GM13976 (cell line): ENCODE measurements at places on chromosomes 3 and 15.

DNA sequence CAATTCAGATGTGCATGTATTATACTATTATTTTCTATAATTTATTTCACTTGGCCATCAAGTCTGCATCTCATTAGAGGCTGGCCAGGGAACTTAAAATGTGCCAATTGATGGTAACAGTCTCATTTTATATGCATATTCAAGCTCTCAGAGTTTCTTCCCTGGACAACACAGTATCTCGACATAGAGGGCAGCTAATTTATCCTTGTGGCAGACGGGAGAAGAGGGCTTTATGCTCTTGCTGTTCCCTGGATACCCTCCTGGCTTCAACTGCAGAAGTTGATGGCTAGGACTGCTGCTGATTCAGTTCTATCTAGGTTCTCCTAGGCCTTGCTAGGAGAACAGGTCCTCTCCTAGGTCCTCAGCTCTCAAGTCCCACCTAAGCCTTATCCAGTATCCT is 99.1 kb upstream of the NPHP3 start:
- DNase-seq: no peak

- DNase-seq: no peak
Observed at GRCh38 chr15:79826800-79827199, 70.0 kb downstream of the MTHFS start.

DNA sequence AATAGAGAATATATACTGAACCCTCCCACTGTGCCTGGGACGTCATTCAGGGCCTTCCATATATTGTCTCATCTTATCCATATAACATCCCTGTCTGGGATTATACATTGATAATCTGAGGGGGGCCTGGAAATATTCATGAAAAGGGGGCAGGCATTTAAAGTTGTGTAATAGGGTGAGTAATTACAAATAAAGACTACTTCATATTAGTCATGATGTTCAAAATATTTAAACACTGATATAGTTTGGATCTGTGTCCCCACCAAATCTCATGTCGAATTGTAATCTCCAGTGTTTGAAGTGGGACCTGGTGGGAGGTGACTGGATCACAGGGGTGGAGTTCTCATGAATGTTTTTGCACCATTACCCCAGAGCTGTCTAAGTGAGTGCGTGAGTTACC is 97.8 kb downstream of the AQP9 start:
- no peak for DNase-seq

DNA sequence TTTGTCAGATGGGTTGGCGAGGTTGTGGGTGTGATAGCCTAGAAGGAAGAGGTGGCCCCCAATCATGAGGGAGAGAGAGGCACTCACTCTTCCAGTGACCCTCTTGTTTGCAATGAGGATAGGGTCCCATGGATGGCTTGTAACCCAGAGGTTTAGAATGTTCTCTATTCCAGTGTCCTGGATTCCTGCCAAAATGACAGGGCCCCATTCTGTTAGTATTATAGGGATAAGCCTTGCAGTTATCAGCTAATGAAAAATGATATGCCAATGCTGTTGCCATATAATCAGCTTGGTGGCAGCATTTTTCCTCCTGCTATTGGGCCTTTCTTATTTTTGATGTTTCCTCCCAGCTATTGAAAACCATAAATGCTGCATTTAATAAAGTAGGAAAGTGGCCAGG is 23.3 kb upstream of the SENP7 start:
- no peak for DNase-seq

GRCh38 chr3:159432682-159433340 is 555.8 kb upstream of the IL12A start:
- DNase-seq: no peak

GRCh38 chr15:59516655-59517461 is 78.9 kb downstream of the FAM81A start:
- DNase-seq: peak; percentile 50

DNA sequence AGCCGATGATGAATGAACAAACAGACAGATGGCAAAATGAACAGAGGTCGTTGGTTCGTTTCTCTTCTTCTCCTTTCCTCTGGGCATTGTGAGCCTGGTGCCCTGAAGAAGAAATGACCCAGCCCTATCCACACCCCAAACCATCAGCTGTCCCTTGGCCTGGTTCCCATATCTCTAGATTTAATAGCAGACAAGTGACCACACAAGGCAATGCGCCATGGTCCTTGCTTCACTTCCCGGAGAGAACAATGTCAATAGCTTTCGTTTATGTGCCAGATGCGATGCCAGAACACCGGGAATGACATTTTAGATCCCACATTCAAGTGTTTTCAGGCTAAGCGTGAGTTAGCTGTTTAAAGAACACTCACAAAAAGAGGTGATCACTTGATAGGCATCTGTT is 17.7 kb downstream of the POC1A start:
- DNase-seq: no peak

DNA sequence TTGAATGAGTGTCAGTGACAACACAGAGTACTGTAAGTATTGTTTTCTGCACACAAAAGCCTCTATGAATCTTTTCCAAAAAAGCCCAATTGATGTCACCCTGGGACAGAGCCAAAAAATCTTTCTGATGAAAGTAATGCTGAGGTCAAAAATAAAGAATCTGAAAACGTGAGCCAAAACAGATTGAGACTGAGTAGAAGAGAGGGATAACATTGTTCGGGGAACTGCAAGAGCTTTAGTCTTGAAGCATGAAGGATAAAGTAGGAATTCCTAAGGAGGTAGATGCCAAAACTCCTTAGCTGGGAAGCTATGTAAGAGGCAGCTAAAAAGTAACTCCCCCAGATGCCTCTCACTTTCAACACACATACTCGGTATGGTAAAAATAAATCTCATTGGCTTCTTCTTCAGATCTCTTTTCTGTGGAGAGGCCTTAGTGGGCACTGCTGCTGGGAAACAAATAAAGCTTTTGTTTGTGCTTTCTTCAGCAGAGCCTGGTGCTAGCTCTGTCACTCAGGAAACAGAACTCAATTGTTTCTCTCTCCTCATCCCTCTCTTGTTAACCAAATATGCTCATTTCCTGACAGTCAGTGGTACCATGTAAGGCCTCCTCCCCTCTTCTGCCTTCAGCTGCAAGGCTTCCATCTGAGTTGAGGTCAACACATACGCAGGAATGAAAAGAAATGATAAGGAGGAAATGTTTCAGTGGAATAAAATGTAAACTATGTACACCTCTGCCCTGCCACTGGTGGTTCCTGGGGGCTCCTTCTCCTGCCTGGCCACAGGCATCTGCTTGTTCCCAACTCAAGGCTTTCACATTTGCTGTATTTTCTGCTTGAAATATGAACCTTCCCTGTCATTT is 58.1 kb downstream of the CD200 start:
- DNase-seq: no peak

GRCh38 chr3:154678041-154678654 is 248.2 kb upstream of the GPR149 start:
- DNase-seq: no peak

GRCh38 chr3:133038089-133038730 is at the start of gene TMEM108:
Gene TMEM108 (plus strand): TSS chr3:133038391.
- DNase-seq: peak; percentile 37

DNA sequence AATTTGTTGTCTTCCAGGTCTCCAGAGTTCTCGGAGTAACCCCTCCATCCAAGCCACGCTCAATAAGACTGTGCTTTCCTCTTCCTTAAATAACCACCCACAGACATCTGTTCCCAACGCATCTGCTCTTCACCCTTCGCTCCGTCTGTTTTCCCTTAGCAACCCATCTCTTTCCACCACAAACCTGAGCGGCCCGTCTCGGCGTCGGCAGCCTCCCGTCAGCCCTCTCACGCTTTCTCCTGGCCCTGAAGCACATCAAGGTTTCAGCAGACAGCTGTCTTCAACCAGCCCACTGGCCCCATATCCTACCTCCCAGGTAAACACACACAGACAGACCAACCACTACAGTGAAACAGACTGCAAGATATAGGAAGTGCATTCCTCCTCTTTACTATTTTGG is 87.9 kb upstream of the BLM start:
- no peak for DNase-seq

GRCh38 chr3:83849106-83849730 is 1109.6 kb upstream of the CADM2 start:
- no peak for DNase-seq

DNA sequence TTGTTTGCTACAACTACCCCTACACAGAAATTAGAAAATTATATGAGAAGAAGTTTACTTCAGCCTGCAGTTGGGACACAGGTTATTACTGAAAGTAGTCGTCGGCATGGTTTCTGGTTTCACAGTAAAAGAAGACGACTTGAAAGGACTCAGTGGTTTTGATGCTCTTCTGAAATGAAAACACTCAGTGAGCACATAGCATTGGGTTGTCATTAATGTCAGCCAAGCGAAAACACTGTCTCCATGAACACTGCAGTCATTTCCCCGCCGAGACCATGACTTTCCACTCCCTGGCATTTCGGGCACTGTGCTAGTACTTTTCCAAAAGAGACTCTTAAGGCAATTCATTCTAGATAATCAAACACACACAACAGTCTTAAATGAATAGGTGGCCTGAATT is 69.2 kb upstream of the ICE2 start:
- DNase-seq: peak; percentile 74

GRCh38 chr3:15629860-15630597 is 28.5 kb downstream of the BTD start:
- peak; percentile 82 for DNase-seq

DNA sequence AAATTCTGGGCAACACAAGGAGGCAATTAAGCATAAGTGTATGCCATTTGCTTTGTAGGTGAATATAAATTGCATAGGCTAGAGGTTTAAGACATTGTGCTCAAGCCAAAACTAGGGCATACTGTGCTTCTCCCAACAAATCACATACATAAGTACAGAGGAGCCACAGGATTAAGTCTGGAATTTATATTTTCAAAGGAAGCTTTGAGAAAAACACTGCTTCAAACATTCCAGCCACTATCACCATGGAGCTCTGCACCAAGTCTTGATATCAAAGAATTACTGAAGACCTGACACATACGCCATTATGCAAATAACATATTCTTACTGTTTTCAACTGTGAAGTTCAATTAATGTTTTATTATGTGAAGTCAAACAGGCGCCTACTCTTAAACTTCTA is 119.4 kb upstream of the NPHP3 start:
- no peak for DNase-seq

DNA sequence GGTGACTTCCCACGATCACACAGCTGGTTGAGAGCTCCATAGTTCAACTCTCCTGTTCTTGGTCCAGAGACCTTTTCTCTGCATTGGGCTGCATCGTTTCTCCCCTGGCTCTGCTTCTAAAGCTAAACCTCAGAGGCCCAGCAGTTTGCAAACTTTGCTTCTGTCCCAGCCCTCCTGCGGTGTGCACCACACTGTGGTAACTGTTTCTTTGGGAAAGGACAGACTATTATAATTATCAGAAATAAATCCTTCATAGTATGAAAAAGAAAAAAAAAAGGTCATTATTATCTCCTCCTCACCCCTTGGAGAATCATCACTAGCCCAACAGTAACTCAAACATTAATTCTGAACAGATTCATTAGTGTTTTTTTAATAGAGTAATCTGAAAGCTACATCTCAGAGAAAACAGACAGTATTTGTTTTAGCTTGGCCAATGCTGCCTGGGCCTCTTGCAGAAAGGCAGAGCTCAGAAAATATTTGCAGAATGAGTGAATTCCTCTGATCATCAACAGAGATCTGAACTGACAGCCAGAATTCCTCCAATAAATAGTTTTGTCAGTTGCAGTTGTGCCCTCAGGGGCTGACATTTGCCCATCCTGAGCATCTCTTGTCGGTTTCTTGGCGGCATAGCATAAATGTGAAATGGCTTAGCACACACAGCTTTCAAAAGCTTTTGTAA is 52.9 kb downstream of the BFSP2 start:
- no peak for DNase-seq

GRCh38 chr3:48662753-48663488 is at the start of gene CELSR3:
Gene CELSR3 (minus strand): TSS chr3:48662886. CDS start chr3:48662634, 252 bp downstream.
- peak; percentile 73 for DNase-seq

GRCh38 chr3:31009881-31010280 is 115.4 kb upstream of the GADL1 start:
- DNase-seq: no peak

DNA sequence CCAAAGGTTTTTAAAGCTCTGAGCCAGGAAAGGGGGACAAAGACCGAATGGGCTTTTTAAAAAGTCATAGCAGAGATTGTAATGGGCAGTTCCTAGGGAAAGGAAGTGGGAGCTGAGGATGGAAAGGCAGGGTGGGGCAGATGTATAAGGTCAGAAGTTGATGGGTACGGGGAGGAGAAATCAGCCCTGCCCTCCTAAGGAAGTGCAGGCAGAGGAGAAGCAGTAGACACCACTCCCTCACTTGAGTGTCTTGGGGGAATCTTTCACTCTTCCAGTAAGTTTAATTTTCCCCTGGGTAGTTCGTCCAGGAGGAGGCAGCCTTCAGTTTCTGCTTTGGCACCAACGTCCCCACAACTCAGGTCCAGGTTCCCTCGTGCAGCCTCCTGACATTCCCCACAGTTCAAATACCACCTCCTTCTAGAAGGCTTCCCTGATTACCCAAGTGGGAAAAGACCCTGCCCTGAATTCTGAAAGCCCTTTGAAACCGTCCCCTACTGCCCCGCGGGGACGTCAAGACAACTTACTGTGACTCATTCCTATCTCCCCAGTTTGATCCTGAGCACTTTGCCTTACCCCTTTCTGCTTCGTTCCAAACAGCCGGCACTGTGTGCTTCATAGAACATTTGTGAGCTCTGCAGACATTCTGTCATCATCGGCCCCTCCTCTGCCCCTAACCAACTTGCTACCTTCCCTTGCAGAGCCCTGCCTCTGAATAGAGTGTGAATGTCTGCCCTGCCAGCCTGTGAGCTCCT is 14.3 kb upstream of the SRP14 start:
- no peak for DNase-seq

DNA sequence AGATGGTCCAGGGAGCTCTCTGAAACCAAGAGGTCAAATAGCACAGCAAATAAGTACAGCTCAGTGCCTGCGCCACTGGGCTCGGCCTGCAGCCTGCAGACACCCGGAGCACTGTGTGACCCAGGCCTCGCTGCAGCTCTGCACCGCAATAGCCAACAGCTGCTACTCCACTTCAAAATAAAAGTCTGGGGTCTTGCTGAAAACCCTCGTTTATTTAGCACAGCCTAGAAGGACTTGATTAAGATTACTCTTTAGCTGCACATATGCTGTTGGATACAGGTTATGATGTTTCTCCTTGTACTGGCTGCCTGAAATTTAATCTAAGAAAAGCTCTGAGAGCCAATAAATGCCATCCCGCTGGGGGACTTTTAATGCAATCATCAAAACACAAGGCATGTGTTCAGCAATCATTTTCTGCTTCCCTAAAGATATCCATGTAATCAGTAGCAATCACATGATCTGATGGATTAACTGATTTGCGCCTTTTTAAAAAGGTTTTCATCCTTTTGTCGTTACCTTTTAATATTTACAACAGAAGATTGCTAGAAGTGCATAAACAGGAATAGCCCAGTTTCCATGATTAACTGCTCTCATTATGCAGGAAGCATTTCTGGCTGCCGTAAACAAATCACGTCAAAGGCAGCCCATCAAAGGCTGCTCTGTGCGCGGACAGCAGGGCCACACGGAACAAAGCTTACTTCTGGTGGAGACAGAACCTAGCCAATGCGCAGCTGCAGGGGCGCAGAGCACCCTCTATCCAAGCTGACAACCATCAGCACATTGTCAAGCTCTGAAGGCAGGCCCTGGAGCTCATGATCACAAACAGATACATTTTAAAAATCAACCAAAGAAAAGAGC is 58.8 kb downstream of the CLASP2 start:
- peak; percentile 58 for DNase-seq
